HuH-7 (cell line): ENCODE measurements at places on chromosomes 6 and 20.

GRCh38 chr6:165181951-165182414 lies 127.4 kb downstream of the C6orf118 start:
- no peak for DNase-seq

DNA sequence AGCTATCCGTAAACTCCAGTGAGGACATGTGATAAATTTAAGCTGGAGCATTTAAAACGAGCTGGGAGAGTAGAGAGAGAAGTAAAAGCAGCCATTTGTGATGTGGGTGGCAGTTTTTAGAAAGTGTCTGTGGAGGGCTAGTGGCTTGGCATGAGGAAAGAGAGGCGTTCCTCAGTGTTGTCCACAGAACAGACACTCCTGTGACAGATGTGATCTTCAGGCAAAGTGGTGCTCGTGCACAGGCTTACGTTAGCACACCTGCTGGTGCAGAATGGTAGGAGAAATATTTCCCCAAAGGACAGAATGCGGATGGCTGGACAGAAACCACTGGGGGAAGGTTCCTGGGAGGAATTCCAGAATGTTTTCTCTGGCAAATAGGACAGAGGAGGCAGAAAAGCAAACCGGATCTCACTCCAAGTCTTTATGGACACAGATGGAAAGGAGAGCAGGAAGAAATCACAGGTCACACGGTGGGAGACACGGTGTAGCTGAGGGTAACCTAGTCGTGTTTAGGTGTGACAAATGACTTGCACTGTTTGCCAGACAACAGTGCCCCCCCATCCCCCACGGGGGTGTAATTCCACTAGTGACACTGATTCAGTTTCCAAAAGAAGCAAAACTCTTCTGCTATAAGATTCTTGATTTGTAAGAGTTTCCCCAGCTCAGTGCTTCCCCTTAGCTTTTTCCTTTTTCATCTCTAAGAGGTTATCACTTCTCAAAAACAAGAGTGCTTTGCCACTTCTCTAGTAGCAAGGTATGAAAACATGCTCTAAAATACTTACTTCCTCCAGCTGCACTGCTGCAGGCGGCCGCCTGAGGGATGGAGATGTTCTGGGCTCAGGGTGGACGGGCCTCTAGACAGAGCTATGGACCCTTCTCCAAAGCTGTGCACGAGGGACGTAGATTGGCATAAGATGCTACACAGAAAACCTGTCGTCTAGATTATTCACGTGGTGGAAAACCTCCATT lies 293.2 kb downstream of the QKI start:
- no peak for DNase-seq

- no peak for DNase-seq
These were observed 43.3 kb downstream of the SULF2 start for GRCh38 chr20:47741669-47742608.

GRCh38 chr6:82616386-82617028 lies 252.9 kb downstream of the TPBG start:
- no peak for DNase-seq

DNA sequence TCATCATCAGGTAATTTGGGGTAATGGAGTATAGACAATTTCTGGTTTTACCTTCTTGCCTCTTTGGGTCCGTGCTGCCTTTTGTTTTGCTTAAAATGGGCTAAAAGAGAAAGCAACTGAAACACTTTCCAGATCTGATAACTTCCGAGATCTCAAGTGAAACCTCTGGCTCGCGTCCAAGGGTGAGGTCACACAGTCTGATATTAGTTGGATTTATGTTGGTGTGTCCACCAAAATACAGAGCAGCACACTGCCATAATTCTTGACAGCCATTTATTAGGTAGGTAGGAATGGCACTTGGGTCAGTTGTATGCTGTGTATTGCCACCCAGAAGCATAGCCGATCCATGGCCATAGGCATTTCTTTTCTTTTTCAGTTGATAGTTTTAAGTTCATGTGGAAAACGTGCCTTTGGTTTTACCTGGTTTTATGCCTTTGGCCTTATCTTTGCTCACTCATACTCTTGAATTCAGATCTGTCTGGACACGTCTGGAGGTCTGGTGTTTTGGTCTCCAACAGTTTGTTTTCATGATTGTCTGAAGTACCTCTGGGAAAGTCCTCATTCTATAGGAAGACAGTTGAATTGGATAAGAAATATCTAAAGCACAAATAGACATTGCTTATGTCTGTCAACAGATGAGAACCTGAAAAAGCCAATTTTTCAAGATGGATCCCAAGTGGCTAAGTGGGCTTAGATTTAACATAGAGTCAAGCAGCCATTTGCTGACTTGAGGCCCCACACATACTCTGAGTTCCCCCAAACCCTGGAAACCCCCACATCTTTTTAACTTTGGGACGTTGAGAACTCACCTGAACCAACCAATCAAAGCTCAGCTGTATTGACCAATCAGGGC lies 320.8 kb downstream of the SOX4 start:
- DNase-seq: no peak
